Stimulated activated CD4-positive, alpha-beta T cell treated with anti-CD3 and anti-CD28 coated beads, TNF-alpha, amount 100 ng/mL, for 4 hours (primary cell): ENCODE measurements at places on chromosomes 12 and 14.

GRCh38 chr12:2824541-2824940, 10.3 kb downstream of the NRIP2 start:
- DNase-seq = no peak

DNA sequence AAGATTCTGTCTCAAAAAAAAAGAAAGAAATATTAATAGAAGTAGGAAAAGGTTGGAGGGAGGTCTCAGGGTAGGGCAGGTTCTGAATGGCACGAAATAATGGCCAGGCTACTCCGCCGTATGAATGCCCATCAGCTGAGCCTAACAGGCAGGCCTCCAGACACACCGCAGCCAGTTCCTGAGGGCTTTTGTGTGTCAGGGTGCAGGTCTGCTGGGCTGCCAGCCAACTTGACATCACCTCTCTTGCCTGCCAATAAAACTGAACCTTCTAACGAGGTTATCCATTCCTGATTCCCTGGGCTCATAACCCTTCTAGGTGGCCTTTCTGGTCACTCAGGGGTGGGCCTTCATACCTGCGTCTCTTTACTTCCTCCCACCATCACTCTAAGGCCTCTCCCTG, 3.0 kb downstream of the IFI27 start:
- DNase-seq = no peak

GRCh38 chr14:36408388-36408787, 88.0 kb upstream of the MBIP start:
- DNase-seq = no peak

DNA sequence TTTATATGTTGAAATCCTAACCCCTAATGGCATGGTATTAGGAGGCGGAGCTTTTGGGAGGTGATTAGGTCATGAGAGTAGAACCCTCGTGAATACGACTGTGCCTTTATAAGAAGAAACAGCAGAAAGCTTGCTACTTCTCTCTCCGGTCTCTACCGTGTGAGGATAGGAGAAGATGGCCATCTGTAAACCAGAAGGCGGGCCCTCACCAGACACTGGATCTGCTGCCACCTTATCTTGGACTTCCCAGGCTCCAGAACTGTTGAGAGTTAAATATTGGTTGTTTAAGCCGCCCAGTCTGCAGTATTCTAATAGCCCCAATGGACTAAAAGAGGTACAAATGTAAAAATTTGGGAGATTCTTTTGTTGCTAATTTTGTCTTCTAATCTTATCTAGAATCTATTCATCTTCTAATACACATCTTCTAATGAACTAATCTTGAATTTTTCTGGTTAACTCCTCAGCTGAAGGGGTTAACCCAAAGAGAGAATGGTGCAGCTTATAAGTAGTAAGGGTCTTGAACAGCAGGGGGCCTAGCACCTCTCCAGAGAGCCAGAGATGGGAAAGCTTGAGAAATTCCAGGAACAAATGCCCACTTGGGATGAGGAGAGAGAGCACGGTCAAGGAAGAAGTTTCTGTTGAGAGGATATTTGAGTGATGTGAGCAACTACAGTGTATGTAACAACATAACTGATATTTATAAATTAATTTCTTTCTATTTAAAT, 264.0 kb upstream of the GRIP1 start:
- DNase-seq = no peak

DNA sequence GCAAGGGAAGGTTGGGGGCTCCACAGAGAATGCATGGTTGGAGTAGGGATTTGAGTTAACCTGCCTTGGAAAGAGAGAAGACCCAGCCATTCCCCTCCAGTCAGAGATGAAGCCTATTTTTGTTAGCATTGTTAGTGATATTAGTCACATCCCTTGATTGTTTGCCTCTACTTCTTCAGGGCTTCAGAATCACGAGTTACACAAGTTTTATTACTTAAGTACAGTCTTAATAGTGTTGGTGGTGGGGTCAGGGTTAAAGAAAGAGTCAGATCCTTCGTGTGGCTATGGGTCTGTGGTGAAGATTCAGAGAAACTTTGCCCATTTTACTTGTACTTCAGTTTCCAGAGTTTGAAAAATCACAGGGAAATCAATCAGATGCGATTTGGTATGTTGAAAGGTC, 363.1 kb downstream of the LRIG3 start:
- no peak for DNase-seq

DNA sequence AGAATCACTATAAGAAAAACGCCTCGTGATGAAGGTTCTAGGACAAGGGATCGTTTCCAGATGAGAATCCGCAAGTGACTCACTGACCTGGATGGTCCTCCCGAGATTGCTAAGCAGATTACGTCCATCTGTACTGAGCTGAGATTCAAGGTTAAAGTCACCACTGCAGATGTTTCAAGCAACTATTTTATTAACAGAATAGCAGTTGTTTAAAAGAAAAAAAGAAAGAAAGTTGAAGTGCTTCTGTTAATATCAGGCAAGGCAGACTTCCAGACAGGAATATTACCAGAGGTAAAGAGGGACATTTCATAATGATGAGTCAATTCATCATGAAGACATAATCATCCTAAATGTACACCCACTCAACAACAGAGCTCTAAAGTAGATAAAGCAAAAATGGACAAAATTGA, 17.9 kb downstream of the PXN start:
- no peak for DNase-seq

- DNase-seq = no peak
Observed at GRCh38 chr12:74963867-74964331, 245.7 kb downstream of the KCNC2 start.

DNA sequence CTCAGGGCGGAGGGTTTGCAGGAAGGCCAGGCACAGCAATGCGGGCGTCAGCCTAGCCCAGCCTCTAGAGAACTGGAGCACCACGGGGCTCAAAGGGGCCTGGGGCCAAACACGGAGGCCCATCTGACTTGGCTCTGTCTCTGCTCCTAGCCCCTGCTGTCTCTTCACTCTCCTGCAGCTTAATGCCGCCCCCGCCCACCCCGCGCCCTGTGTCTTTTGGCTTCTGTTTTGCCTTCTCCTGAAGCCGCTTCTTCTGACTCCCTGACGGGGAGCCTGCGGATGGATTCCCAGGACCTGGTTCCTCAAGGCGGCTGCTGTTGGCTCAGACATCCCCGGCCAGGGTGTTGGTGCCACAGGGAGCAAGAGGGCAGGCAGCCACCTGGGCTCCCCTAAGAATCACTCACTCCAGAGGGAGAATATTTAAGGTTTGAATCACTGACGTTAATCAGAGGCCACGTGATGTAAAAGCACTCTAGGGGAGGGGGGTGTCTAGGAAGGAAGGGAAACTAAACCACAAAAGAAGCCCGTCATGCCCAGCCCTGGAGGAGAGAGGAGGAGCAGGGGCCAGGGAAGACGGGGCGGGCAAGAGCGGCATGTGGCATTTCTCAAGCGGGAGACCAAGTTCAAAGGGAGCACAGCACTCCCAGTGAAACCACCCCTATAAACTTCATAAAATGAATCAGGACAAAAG, 36.9 kb upstream of the PRMT8 start:
- DNase-seq = no peak

- no peak for DNase-seq
Observed at GRCh38 chr12:27965966-27966365, 6.6 kb downstream of the PTHLH start.

GRCh38 chr14:102944448-102945330, 22.2 kb downstream of the AMN start:
- no peak for DNase-seq

DNA sequence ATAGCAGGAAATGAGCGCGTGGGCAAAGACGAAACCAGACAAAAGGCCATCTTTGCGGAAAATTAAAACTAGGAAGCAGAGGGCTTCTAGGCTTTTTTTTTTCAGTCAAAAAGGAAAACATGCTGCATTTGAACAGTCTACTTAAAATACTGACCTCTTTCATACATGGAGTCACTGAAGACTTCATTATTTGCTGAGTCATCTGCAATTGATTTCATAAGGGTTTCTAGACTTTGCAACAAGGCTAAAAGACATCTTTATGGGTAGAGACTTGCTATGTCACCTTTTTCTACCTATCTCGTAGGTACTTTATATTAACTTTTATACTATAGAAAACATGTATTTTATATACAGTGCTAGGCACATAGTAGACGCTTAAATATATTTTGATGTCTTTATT, 238.4 kb downstream of the TMEM132D start:
- DNase-seq = no peak

DNA sequence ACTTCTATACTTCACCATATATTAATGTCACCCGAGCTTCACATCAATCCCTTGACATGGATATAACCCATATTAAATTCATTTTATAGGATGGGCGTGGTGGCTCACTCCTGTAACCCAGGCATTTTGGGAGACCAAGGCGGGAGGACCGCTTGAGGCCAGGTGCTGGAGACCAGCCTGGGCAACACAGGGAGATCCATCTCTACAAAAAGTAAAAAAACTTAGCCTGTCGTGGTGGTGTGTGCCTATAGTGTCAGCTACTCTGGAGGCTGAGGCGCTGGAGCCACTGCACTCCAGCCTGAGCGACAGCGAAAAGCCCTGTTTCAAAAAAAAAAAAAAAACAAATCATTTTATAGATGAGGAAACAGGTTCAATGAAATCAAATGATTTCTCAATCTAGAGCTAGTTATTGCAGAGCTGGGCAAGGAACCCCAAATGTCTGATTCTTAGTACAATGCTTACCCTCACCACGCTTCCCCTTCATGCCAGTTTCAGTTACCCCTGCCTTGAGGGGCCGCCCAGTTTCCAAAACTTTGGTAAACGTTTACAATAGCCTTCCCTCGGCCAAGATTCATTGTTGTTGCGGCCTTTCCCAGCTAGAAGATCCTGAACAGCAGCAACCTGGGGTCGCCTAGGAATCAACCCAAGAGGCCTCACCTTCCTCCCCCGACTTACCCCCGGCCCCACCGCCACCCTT, 751 bp downstream of the PSMB5 start:
- no peak for DNase-seq

DNA sequence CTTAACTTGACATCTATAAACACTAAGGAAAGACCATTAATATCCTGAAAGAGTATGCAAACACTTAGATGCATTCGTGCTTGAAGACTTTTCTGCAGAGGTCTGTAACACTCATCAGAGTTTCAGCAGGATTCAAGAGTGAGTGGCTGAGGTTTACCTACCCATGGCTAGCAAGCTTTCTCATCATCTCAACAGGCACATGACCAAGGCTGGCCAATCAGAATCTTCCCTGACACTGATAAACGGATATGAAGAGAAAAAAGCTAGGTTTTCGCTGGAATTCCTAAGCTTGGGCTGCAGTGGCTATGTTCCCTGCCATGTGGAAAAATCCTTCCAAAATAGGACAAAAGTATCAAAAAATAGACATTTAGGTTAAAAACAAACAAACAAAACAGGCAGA, 162.1 kb upstream of the USP15 start:
- DNase-seq = no peak

- DNase-seq = no peak
Observed at GRCh38 chr12:76799362-76799761, 35.4 kb downstream of the ZDHHC17 start.

- DNase-seq = no peak
Observed at GRCh38 chr12:116133636-116134214, 143.8 kb downstream of the MED13L start.

DNA sequence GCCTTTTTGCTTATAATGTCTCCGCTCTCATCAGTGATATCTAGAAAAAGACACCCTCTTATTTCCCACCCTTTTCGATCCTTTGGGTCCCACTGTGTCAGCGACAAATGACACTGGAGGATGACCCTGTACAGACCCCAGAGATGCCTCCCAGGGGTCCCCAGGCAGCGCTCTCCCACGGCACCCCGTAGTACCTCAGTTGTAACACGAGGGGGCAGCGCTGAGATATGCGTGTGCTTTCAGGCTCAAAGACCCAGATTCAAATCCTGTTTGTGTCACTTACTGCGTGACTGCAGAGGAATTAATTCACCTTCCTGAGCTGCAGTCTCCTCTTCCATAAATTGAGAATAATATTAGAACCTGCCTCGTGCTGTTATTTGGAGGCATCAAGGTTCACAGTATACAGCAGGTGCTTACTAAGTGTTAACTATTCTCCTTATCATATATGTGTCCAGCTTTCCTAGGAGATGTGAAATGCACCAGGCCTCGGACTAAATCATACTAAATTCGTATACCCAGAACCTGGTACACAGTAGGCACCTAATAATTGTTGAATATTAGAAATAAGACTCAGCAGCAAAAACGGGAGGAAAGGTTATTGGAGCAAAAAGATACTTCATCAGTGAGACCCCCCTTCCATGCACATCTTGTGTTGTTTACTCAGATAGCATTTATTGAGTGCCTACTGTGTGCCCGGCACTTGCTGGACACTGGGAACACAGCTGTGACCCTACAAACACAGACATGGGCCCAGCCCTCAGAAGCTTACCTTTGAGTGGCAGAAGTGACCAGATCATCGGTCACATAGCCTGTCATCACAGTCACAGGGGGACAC, 99.9 kb downstream of the PHETA1 start:
- DNase-seq = no peak

GRCh38 chr14:100634026-100634425, 46.8 kb upstream of the BEGAIN start:
- no peak for DNase-seq

- DNase-seq = no peak
Observed at GRCh38 chr12:94149119-94149780, 873 bp downstream of the PLXNC1 start.

- DNase-seq = no peak
Observed at GRCh38 chr12:15336768-15337553, 14.7 kb downstream of the PTPRO start.

GRCh38 chr12:69062621-69063237, 129.8 kb upstream of the CPM start:
- no peak for DNase-seq

DNA sequence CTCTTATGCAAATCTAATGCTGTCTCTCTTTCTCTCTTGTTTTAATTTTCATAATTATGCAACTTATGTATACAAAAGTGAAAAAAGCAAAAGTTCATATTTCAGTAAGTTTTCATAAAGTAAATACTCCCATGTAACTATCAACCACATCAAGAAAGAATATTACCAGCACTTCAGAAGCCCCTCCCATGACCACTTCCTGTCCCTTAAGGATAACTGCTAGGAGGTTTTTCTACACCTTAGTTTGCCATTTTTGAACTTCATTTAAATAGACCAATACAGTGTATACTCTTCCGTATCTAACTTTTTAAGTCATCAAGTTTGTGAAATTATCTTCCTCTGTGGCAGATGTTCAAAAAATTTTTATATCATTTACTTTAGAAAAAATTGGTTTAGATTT, 547 bp upstream of the OR4K15 start:
- DNase-seq = no peak

GRCh38 chr12:21296751-21297406, 37.8 kb downstream of the SLCO1A2 start:
- DNase-seq = no peak

DNA sequence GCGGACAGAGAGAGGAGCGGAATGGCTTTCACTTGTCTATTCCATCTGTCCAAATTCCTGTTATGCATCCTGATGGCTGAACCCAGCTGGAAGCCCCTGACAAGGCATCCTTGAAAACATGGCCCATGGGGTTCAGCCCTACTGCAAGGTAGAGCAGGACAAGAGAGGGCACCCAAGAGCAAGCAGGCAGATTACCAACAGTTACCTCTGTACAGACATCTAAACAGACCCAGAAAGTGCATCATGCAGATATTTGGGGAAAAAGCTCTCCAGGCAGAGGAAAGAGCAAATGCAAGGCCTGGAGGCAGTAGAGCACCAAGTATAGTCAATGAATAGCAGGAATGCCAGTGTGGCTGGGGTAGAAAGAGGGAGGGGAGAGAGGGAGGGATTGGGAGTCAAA, 407.5 kb downstream of the PCNX1 start:
- no peak for DNase-seq

- DNase-seq = no peak
Observed at GRCh38 chr12:31773223-31773750, 44.5 kb upstream of the AMN1 start.

GRCh38 chr12:1544996-1545700, 49.2 kb downstream of the FBXL14 start:
- no peak for DNase-seq

GRCh38 chr12:63098851-63099250, 52.1 kb downstream of the AVPR1A start:
- no peak for DNase-seq
